Natural killer cell (primary cell): ENCODE measurements at places on chromosomes 6 and 20. TPM values are rescaled to one million over a fixed set of nuclear protein-coding genes. Genes with fewer than 3 reads are reported as not detected.

Gene NMBR
- not detected for total RNA-seq

DNA sequence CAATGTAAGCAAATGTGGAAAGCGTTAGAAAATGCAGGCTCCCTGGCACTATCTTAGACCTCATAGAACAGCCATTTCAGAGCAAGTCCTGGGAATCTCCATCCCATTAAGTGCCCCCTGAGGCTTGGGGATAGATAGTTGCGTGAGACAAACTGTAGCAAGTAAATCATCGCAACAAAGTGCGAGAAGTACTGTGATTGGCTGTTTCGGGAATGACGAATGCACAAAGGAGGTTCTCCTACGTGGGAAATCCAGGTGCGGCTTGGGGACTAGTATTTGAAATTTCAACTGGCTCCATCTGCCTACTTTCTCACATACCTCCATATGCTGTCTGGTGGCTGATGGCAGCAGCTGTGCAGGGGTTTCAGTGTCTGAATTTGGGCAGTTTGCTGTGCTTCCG lies 84.5 kb downstream of the PLEKHG1 start:
- DNase-seq, result no peak
- no peaks in the 10 kb centered on the region for H3K27me3 ChIP-seq
- no peaks in the 10 kb centered on the region for H3K36me3 ChIP-seq
- H3K4me1 ChIP-seq, result peaks cover 16% of the 10 kb centered on the region
- H3K4me3 ChIP-seq, result no peak overlapping the region

GRCh38 chr6:132114201-132114825 lies 163.1 kb upstream of the CCN2 start:
- no peaks in the 10 kb centered on the region for H3K36me3 ChIP-seq
- H3K4me3 ChIP-seq, result no peak overlapping the region
- no peak overlapping the region for H3K27ac ChIP-seq
- H3K4me1 ChIP-seq, result no peaks in the 10 kb centered on the region
- no peak for DNase-seq
- H3K27me3 ChIP-seq, result no peaks in the 10 kb centered on the region

- no peak for DNase-seq
- peak overlapping the region; percentile 72 for H3K27ac ChIP-seq
- H3K27me3 ChIP-seq, result no peaks in the 10 kb centered on the region
- peaks cover 17% of the 10 kb centered on the region for H3K4me1 ChIP-seq
- peaks cover 12% of the 10 kb centered on the region for H3K36me3 ChIP-seq
Measured at GRCh38 chr6:34657037-34657306, 39.6 kb downstream of the ILRUN start.
